ENCODE measurements at places on chromosomes 1 and 21. TPM values are rescaled to one million over a fixed set of nuclear protein-coding genes. Genes with fewer than 3 reads are reported as not detected.

Gene NBPF1
- 109 TPM for polyA plus RNA-seq

Gene FMO4
- 19.7 TPM for polyA plus RNA-seq

Gene S100A7
- not detected for polyA plus RNA-seq

Gene OR6F1
- polyA plus RNA-seq = not detected

Gene PDIK1L
- polyA plus RNA-seq = 24.0 TPM

Gene WNT2B
- 5.9 TPM for polyA plus RNA-seq

Gene TOMM40L
- polyA plus RNA-seq = 11.0 TPM

Gene CHODL
- 4.5 TPM for polyA plus RNA-seq

Gene LRRC38
- not detected for polyA plus RNA-seq

Gene PGLYRP4
- not detected for polyA plus RNA-seq

Gene PPT1
- polyA plus RNA-seq = 112 TPM

Gene TTC24
- polyA plus RNA-seq = 0.34 TPM

Gene KDM1A
- 120 TPM for polyA plus RNA-seq

Gene CACHD1
- polyA plus RNA-seq = 38.0 TPM

Gene DNAJC28
- polyA plus RNA-seq = 3.5 TPM

Gene A3GALT2
- polyA plus RNA-seq = not detected

Gene RBP7
- 0.84 TPM for polyA plus RNA-seq

Gene CALML6
- polyA plus RNA-seq = 0.80 TPM

Gene SFN
- polyA plus RNA-seq = 0.65 TPM

Gene ROR1
- polyA plus RNA-seq = 82.7 TPM

Gene CLCA1
- not detected for polyA plus RNA-seq

Gene MYOG
- not detected for polyA plus RNA-seq

Gene FMOD
- polyA plus RNA-seq = 89.3 TPM

Gene TMEM35B
- polyA plus RNA-seq = 29.6 TPM

Gene KCNE1
- polyA plus RNA-seq = 1.2 TPM

Gene SELP
- 6.7 TPM for polyA plus RNA-seq
